OCI-M1 (cell line): ENCODE measurements at places on chromosomes 7 and 10.

- no peak for DNase-seq
Measured at GRCh38 chr10:117631276-117632145, 89.0 kb downstream of the EMX2 start.

GRCh38 chr10:87531908-87532622 lies 27.4 kb downstream of the MINPP1 start:
- no peak for DNase-seq

- DNase-seq = no peak
Measured at GRCh38 chr7:4085937-4086691, 596.0 kb upstream of the FOXK1 start.

- DNase-seq = no peak
Measured at GRCh38 chr7:11252011-11252607, 278.4 kb downstream of the PHF14 start.

GRCh38 chr10:86172301-86172700 lies 194.3 kb downstream of the GRID1 start:
- DNase-seq = no peak

DNA sequence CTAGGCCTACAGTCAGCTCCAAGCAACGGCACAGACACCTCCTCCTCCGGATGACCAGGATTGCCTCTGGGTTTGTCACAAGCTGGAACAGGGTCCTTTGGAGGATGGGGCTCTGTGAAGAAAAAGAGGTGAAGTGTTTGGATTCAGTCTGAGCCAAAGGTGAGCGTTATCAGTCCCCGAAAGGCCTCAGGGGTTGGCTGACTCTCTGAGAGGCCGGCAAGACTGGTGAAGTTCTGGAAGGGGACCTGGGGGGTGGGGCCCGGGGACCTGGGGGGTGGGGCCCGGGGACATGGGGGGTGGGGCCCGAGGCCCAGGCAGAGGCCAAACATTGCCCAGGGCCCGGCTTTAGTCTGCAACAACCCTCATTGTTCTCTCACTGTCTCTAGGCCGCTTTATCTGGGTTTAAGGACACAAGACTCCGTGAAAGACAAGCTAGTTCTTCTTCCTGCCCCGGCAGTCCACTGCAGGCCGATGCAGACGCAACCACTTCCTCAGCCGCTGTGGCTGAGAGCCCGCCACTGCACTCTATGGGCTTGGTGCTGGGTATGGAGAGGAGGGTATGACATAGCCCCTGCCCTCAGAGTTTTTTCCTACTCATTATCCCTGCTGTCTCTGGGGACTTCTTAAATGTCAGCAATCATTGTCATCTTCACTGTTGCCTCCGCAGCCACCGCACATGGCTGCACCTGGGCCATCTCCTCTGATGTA lies 27.4 kb upstream of the PSAP start:
- peak; percentile 84 for DNase-seq
